ENCODE measurements at places on chromosomes 11 and 22.

- no peak for DNase-seq
These were observed 16.8 kb upstream of the ADSL start for GRCh38 chr22:40329466-40329865.

DNA sequence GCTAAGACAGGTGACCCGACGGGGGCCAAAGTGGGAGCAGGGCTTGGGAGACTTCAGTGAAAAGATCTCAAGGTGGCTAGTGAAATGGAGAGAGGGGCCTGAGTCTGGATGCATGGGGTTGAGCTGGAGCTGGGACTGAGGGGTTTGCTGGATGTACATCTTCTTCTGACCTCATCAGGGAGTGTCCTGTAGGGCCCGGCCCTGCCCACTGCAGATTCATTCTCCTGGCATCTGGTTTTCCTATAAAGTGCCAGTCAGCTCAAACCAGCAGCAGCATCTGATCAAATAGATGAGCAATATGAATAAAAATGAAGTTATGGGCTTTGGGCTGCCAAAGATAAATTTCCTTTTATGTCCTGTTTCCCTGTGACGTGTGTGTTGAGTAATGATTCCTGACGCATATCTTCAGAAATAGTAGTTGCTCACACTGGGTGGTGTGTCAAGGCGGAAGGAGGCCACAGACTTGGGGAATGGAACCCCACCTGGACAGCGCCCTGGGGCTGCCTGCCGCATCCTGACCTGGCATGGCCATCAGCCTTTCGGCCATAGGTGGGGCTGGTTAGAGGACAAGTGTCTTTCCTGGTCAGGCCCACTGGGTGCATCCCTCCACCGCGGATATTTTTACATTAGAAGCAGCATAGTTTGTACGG lies 135.4 kb downstream of the OSBP2 start:
- DNase-seq: no peak

DNA sequence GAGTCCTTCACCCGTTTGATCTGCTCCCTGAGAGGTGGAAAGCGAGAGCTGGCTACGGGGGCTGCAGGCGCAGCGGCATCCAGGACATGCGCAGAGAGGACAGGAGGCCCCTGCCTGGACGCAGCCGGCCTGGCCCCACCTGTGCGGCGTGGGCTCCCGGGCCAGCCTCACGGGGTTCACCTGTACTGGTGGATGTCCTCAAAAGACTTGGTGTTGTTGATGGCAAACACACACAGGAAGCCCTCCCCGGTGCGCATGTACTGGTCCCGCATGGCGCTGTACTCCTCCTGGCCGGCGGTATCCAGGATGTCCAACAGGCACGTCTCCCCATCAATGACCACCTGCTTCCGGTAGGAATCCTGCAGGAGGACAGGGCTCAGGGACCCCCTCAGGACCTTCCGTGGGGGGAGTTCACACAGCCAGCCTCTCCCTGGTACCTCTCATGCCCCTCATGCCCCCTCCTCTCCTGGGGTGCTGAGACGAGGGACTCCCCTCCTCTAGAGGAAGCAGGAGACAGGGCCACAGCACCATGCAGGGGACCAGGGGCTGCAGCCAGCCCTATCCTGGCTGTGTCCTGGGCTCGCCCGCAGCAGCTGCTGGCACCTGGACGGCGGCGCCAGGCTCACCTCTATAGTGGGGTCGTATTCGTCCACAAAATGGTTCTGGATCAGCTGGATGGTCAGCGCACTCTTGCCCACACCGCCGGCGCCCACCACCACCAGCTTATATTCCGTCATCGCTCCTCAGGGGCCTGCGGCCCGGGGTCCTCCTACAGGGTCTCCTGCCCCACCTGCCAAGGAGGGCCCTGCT lies 1.6 kb downstream of the HRAS start:
- DNase-seq: no peak

DNA sequence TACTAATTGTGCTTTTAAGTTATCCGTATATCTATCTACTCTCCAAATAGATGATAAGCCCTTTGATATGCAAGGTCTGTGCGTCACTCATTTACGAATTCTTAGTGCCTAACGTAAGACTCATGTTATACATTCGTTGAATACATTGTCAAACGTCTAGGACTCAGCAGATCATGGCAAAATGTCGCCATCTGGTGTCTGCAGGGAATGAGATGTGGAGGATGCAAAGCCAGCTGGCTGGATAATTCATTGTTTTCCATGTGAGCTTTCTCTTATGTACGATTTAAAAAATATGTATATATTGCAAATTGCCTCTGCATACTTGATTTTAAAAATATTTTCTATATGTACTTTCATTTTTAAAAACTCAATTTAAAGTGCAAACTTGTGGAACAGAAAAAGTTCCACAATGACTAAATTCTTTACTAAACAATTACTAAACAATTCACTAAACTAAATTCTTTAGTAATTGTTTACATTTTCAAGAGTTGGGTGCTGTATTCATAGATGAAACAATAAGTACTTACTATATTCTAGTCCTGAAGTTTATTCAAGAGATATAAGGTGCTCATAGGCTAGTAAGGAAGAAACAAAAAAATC lies 33.8 kb downstream of the ZNF202 start:
- DNase-seq: peak; percentile 16

DNA sequence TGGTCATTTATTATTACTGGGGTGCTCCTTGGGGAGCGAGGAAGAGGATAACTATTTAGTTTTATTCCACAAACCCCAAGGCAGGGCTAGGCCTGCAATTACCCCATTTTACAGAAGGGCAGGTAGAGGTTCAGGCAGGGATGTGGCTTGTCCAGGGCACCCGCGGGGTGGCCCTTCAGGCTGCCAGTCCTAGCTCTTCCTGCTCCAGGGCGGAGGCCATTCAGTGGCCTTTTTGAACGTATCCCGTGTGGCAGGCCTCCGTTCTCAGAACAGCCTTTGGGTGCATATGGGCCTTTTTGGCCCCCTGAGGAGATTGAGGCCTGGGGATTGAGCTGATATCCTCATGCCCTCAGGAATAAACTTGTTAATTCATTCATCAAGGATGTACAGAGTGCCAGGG lies 66.2 kb downstream of the MPPED1 start:
- no peak for DNase-seq

GRCh38 chr11:3186166-3186953 lies 21.2 kb upstream of the OSBPL5 start:
- DNase-seq: no peak

DNA sequence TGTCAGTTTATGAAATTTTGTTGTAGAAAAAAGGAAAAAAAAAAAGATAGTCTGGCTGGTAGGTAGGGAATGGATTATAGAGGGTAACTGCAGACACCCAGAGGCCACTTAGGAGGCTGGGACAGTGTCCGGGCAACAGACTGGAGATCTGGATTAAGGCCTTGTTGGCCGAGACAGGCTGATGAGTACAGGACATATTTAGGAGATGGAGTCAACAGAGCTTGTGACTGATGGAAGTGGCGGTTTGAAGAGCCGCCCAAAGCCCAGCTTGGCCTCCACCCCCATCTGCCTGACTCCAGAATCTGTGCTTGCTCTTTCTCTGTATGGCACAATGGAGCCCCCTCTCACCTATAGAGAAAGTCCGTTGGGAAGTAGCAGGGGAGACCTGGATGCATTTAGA lies 7.6 kb downstream of the PLEKHB1 start:
- DNase-seq: no peak

DNA sequence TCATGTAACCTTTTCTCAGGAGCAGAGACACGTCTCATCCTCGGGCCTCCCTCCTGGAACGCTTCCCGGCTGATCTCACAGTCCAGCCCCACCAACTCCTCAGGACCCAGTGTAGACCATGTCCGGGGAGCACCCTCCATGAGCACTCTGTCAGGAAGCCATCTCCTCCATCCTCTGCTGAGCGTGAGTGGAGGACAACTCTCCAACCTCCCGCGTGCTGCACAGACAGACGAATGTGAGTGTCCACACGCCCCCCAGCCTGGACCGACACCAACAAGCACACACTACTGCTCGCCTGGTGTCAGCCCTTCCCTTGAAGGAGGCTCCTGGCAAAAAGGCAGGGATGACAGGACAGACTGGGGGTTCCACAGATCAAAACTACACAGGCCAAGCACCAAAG lies 86.6 kb downstream of the SHANK2 start:
- DNase-seq: no peak

- DNase-seq: no peak
These were observed 1390.7 kb downstream of the FAM181B start for GRCh38 chr11:81342966-81343365.

Data from central memory CD8-positive, alpha-beta T cell (primary cell).